ENCODE measurements at places on chromosomes 2 and 18.

- no peak for DNase-seq
Observed at GRCh38 chr2:142675398-142675797, 202.1 kb upstream of the KYNU start.

DNA sequence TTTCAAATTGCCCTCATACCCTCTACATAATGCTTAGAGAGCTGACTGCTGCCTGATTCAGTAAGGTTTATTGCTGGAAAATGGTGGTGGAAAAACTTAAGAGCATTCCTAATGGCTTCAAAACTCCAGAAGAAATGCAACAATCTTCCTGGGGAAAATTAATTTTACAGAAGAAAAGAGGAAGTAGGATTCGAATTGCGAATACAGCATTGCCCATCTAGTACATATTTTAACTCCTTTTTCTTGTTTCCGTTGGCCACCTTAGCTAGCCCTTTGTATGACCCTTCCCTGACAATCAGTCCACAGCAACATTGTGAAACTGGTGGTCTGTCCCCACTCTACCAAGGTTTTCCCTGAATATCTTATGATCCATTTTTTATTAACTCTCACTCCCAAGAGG lies 224.7 kb downstream of the MTX2 start:
- DNase-seq, result no peak

DNA sequence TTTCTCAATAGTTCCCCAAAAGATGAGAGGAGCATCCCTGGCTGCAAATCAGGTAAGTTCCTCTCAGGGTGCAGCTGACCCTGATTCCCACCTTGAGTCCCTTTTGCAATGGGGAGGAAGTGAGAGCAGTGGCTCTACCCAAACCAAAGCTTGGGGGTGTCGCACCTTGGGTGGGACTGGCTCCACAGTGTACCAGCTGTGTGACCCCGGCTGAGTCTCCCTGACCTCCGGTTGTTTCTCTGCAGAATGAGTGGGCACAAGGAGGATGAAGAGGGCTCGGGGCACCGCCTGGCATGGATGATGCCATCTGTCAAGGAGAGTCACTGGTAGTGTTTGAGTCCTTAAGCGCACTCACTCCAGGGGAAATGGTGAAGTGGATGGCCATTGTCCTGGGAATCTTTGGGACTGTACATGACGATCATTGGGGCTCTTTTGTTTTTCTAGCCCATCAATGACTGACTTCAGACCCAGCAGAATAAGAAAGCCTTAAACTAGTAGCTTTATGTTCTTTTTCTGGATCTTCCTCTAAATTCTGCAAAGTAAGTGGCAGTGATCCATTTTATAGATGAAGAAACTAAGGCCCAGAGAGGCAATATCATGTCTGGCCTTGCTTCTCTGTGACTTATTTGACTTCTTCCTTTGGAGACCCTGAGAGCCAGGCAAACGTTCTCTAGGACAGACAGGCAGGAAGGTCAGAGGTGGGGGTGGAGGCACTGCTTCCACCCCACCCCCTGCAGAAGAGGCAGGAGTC lies 106.3 kb upstream of the ST3GAL5 start:
- no peak for DNase-seq

DNA sequence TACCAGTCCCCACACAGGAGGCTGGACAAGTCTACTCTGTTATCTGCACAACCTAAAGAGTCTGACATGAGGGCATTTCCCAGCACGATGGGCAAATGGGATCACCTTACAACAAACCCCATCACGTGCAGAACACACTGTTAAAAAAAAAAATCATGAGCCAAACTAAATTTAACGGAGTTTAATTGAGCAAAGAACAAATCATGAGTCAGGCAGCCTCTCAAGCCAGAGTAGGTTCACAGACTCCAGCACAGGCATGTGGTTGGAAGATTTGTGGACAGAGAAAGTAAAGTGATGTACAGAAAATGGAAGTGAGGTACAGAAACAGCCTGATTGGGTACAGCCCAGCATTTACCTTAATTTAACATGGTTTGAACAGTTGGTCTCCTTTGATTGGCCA lies 59.9 kb downstream of the KYNU start:
- DNase-seq, result no peak

GRCh38 chr2:101820519-101820918 lies 123.0 kb downstream of the MAP4K4 start:
- DNase-seq, result no peak

- no peak for DNase-seq
Observed at GRCh38 chr2:232203936-232204335, 174.6 kb upstream of the ALPP start.

GRCh38 chr2:22897428-22897827 lies 487.6 kb upstream of the KLHL29 start:
- no peak for DNase-seq
